Stimulated activated CD4-positive, alpha-beta T cell treated with anti-CD3 and anti-CD28 coated beads, Interleukin-2, amount 100 ng/mL, for 24 hours (primary cell): ENCODE measurements at places on chromosomes 1 and 21.
A peak's percentile ranks its signal among the peaks of the same experiment; 100 is the strongest.

GRCh38 chr1:109499661-109500536, 6.0 kb downstream of the CYB561D1 start:
- DNase-seq = peak; percentile 70

GRCh38 chr1:21931171-21932093, 5.7 kb downstream of the HSPG2 start:
- no peak for DNase-seq

DNA sequence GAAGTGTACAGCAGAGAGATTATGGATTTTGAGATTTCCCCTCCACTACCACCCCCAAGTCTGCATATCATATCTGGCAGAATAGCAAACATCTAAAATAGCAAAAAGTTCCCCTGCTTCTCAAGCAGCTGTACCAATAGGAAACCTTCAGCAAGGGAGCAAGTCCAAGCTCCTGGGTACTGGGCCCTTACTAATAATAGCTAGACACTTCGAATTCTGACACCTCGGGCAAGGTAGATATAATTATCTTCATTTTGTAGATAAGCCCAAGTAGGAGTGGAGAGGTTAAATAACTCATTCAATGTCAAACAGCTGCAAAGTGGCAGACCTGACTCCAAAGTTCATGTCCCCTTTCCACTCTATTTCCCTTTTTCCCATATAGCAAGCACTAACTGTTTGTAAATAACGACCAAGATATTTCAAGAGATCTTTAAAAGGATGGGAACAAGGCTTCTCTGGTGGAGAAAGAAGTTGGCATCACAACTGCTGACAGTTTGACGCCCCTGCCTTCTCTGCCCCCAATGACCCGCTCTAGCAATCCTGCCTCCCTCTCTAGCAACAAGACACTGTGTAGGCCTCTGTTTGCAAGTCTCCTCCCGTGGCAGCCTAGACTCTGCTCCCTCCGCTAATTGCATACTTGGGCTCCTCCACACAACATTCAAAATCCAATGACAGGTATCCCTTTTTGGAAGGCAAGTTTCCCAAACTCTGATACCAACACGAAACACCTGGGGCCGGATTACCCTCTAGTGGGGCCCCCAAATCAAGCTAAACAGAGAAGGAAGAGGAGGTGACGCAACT, 18.7 kb upstream of the ADAR start:
- no peak for DNase-seq

DNA sequence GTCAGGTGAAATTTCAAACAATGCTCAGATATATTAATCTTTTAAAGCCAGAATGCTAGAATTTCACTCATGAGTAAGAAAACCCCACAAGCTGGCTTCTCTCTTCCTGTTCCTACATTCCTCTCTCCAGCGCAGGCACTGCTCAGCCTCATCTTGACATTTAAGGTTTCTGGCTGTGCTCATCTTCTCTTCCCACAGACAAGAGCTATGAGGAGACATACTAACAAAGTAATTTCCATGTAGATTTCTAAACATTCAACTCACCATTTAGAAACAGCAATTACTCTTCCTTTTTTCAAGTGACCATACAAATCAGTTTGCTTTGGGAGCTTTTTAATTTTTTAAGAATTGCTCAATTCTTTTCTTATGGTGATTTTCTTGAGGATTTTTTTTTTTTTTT, 7.8 kb upstream of the LRRC8D start:
- DNase-seq = no peak

- no peak for DNase-seq
Observed at GRCh38 chr1:35605867-35606182, 32.7 kb downstream of the TFAP2E start.

GRCh38 chr1:29506678-29507225, 270.4 kb downstream of the PTPRU start:
- no peak for DNase-seq
